Amniotic epithelial cell (primary cell): ENCODE measurements at places on chromosomes 13 and 19.

- DNase-seq, result no peak
These were observed 15.9 kb downstream of the RXFP2 start for GRCh38 chr13:31755211-31755610.

DNA sequence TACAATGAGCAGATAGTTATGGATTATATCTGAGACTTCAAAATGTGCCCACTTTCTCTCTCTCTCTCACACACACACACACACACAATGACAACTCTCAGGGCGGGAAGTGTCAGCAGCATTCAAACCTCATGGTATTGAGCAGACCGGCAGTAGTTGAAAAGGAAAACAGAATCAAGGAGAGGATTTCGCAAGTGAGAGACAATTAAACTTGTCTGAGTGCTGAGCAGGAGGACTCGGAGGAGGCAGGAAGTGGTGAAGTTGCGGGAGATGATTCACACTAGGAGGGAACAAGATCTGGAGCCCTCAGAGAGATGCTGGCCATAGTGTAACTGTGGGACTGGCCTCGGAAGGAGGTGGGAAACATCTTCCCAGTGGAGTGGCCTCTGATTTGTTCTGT, 353.1 kb downstream of the EFNB2 start:
- DNase-seq, result peak; percentile 96

GRCh38 chr13:27926644-27927434, 7.0 kb downstream of the PDX1 start:
- DNase-seq, result no peak

GRCh38 chr13:22107549-22107948, 436.7 kb downstream of the FGF9 start:
- DNase-seq, result no peak

- DNase-seq, result no peak
These were observed 1362.0 kb downstream of the PCDH9 start for GRCh38 chr13:65868099-65868498.

DNA sequence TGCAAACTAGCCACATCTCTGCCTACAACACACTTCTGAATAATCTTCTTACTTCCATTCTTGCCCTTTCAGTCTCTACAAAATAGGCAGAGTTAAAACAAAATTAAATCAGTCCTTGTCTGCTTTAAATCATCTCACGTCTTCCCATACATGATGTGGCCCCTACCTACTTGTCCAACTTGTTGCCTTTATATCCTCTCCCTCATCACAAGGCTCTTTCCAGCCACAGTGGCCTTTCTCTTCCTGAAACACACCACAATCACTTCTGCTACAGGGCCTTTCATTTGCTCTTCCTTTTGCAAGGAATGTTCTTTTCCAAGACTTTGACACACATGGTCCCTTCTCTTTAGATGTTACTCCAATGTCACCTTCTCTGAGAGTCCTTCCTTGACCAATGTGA, 1.7 kb downstream of the RBM26 start:
- DNase-seq, result no peak

DNA sequence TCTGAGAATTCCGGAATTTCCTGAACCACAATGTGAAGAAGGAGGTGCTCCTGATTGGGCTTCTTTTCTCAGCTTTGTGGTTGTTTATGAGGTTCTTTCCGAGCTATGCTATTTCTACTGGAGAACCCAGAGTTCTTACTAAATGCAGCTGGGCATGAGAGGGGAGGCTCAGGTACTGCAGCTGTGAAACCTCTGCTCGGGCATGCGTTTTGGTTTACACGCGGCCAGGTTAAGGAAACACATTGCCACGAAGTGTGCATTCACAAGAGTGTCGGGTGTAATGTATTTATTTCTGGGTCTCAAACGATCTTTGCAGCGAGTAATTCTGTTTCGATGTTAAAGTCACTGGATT, 661 bp upstream of the MIR17HG start:
- no peak for DNase-seq

DNA sequence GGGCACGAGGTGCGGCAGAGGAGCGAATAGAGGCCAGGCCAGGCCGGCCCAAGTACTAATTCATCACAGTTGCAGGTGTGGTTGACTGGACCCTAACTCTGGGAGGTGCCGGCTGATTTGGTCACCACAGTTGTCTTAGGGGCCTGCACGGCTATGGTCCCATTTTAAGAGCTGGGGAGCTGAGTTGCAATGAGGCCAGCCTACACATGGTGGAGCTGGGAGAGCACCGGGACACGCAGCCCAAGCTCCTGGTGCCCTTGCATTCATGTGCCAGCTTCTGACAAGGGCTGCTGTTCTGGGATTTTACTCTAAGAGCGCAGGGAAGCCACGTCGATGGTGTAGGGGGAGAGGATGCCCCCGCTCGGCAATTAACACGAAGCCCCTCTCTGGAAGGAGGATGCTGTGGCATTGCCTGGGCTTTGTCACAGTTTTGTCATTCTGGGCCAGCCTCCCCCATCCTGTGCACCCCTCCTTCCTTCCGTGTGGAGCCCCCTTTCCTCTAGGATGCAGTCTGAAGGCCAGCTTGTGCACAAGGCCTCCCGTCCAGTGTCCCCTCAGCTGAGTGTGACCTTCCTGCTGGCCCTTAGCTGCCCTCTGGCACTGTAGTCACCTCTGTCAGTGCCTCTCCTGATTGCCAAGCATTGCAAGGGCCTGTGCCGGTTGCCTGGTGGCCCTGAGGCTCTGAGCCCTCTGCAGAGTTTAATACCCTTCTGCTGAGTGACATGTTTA, 109.4 kb upstream of the C1QTNF9B start:
- DNase-seq, result no peak

DNA sequence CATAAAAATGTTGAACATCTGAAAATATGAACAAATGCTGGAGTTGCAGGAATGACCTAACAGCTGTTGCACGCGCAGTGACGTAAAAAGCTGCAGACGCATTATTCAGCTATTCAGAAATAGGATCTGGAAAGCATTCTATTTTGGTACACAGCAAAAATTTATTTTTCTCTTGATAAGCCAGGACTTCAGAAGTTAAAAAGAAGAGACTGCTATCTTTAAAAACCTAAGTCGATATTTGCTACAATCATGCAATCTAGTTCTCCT, 36.9 kb upstream of the STARD13 start:
- peak; percentile 74 for DNase-seq

DNA sequence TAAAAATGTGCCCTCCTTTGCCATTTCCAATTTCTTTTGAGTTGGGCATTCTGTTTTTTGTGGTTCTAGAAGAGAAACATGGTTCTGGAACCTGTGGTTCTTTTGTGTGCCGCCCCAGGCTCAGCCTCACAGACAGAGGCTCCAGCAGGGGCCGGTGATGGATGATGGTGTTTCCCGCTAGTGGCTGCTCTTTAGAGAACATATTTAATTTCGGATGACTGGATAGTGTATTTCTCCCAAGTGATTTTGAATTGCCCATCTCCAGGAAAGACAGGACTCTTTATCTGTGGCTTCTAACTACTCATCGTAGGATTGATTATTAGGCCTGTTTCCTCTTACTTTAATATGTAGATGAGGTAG, 75.2 kb downstream of the KL start:
- no peak for DNase-seq
